ENCODE measurements at places on chromosomes 6 and 20.

DNA sequence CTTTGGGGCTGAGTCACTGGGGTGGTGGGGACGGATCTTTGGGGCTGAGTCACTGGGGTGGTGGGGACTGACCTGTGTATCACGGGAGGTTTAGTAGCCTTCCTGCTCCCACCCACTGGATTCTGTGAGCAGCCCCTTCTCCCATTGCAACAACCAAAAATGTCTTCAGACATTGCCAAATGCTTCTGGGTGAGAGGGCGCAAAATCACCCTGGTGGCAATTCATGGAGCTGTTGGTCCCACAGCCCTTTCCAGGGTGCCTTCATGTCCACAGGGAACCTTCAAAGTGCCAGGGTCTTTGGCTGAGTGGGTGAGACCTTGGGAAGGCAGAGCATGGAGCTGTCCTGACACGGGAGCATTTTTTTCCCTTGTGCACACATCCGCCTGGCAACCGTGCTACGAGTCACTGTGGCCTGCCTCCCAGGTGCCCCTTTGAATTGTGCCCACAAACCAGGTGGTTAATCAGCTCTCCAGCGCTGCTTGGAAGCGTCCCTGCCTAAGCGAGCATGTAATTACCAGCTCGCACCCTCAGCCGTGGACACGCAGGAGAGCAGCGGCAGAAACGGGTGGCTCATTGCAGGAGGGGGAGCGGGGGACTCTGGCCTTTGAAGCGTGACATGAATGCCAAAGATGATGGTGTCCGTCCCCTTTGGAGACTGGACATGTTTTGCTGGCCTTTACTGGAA lies 27.4 kb upstream of the APCDD1L start:
- no peak for DNase-seq

DNA sequence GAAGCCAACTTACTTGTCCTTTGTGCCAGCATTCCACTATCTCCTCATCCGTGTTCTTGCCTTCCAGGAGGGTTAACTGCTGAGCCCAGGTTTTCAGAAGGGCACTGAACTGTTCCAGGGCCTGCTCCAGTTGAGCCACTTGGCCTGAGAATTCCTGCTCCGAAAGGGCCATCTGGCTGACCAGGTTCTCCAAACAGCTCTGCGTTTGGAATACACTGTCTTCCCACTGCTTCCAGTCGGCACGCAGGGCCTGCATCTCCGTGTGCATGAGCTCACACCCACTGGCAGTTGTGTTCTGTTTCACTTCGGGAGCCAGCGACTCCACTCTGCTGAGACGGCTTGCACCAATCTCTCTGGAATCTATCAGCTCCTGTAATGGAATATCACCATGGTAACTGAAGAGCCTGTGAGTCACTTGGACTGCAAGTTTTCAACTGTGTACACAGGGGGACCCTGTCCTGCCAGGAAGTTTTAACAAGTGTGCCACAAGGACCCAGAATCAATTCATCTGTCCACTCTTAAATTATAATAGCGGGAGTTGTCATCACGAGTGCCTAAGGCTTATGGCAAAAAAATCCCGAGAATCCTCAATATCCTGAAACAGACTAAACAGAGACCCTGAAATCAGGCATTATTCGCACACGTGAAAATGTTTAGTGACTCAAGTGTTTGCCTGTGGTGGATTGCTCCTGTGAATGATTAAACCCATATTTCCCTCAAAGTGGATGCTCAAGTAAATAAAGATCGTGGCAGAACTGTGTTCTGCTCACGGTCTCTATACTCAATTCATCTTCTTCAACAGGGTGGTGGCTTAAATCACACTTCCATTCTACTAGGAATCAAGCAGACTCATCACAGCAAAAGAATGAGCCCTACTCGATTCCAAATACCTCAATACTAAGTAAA lies 255.9 kb downstream of the SYNE1 start:
- peak; percentile 95 for DNase-seq

DNA sequence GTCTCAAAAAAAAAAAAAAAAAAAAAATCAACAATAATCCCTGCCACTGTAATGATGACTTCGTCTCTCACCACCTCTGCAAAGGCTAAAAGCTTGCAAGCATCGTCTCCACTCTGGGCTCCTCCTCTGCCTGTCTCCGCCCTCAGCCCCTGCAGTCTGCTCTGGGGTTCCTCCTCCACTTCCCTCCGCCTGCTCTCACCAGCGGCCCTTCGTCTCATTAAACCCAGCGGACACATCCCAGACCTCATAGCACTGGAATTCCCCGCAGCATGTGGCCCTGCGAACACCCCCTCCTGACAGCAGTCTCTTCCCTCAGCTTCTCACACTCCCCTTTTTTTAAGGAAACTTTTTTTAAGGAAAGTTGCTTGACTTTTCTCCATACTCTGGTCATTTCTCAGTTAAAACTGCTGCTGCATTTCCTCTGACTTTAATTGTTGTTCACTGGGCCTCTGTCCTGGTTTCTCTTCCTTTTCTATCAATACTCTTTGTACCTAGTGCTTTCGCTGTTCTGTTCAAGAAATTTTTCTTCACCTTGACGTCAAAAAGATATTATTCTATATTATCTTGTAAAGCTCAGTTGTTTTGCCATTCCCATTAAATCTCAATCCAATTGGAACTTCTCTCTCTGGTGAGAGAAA lies 70.9 kb upstream of the PLEKHG1 start:
- no peak for DNase-seq

- no peak for DNase-seq
Observed at GRCh38 chr20:48669946-48670605, 157.7 kb downstream of the PREX1 start.

DNA sequence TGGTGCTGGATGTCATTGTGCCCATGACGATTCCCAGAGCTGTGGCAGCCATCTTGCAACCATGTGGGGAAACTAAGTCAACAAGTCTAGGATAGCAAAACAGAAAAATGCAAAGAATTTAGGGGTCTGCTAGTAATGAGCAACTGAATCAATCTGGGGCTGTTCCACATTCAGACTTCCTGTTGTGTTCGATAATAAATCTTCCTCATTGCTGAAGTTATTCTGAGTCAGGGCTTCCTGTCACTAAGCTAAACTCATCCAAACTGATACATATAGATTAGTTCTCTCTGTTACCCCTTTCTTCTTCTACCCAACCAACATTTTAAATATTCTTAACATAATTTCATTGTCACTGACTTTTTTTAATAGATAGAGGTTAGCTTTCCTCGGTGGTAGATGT lies 205.9 kb downstream of the HACE1 start:
- no peak for DNase-seq

- no peak for DNase-seq
Observed at GRCh38 chr6:63565727-63566596, 6.3 kb upstream of the LOC128125822 start.

- DNase-seq = no peak
Observed at GRCh38 chr6:16660157-16660497, 101.1 kb downstream of the ATXN1 start.

DNA sequence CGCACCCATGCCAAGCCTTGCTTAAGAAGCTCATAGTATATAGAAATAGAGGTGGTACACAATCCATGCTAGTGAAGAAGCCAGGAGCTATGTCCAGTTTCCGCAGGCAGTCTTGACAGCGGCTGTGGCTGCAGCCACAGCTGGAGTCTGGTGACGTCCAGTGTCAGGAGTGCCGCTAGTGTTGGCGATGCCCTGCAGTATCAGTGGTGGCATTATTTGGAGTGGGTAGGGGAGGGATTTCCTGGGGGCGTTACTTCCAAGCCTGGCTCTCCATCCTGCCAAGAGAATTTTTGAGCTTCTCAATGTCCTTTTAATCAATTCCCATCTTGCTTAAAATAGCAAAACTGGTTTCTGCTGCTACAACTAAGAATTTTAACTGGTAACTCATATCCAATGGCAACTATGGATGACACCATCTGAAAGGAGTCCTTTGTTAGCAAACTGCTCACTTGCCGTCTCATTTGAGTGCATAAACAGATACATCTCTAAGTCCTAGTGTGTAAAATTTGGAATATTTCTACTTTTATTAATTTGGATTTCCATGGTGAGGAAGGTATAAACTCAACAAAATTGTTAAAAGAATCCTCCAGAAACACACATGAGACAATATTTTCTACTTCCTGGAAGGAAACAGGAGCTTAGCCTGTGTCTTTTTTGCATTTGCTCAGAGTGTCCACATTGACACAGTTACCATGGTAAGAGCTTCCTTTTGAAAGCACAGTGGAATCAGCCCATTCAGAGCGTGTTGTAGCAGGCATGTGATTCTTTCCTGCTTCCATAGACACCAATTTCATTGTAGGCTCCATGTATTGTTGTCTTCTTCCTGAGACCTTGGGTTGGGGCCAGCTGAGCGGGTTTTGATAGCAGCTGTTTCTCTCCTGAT lies 44.6 kb upstream of the PXDC1 start:
- no peak for DNase-seq

DNA sequence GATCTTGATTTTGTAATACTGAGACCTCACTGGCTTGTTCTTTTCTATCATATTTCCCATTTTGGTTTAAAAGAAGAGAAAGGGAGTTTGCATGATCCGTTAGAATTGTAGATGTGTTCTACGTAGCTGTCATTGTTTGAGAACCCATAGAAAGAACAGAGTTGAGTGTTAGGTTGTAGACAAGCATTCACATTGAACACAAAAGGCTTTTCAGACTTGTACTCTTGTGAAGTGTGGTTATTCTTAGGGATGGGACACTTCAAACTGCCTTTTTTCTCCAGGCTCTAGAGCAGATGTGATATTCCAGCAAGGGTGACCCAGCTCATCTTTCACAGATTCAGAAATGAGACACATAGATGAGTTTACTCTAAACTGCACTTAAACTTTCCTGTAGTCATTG lies 19.9 kb downstream of the FOXO3 start:
- no peak for DNase-seq

- DNase-seq = no peak
Observed at GRCh38 chr20:36116807-36117441, 37.6 kb upstream of the EPB41L1 start.

DNA sequence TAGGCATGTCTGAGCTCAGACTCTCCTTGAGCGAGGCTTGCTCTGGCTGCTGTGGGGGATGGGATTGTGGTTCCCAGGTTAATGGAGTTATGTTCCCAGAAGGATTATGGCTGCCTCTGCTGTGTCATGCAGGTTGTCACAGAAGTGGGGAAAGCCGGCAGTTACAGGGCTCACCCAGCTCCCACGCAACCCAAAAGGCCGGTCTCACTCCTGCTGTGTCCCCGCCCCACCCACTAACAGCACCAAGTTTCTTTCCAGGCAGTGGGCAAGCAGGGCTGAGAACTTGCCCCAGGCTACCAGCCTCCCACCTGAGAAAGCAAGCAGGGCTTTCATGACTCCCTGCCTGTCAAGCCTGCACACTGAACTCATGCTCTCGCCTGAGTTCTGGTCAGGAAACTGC lies 750.5 kb downstream of the FRK start:
- no peak for DNase-seq
